ENCODE measurements at places on chromosomes 7 and 10. TPM values are rescaled to one million over a fixed set of nuclear protein-coding genes. Genes with fewer than 3 reads are reported as not detected.

The MMD2 gene
- total RNA-seq, result not detected

GRCh38 chr10:27671821-27672220 lies 73.8 kb downstream of the MKX start:
- no peak for DNase-seq

DNA sequence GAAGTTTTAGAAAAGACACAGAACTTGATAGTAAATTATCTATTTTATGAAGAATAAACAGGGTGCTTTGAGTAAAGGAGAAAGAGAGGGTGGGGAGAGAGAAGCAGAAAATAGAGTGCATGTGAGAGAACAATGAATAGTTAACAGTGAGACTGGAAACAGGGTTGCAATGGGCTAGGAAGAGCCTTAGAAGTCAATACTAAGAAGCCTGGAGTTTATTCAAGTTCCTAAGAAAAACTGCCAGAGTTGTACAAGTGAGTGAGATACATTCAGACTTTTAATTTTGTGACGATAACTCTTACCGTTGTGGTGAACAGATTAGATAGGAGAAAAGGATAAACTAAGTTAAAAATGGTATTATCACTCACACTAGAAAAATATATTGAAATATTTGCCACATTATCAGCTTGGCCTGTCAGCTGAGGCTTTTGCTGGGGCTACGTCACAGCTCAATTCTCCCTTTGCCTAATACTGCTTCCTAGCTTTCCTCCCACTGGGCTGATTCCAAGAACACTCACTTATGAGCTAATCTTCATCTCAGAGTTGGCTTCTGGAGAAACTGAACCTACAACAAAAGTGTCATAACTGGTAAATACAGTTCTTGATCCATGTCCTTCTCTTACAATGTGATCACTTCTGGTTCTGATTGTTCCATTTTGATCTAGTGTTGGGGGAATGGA lies 92.7 kb downstream of the SEMA3D start:
- no peak for DNase-seq

GRCh38 chr7:5528071-5528814 lies 104.6 kb upstream of the TNRC18 start:
- DNase-seq, result peak; percentile 47

DNA sequence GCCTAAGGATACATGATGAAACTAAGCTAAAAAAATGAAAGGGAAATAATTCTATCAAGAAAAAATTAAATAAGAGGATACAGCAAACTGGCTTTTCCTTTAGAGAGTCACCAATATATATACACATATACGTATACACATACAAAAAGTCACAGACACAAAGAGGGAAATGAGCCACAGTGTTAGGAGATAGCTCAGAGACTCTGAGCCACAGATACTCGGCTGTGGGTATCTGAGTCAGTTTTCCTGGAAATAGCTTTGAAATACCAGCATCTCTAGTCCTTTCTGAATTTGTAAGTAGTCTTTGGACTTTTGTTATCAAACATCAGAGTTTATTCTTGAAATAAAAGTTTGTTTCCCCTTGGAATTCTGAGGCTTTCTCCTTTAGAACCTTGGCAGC lies 111.8 kb downstream of the TBXAS1 start:
- no peak for DNase-seq

All from HT1080 (cell line).